Fibroblast of skin of left quadriceps (primary cell): ENCODE measurements at places on chromosomes 2 and 18.

DNA sequence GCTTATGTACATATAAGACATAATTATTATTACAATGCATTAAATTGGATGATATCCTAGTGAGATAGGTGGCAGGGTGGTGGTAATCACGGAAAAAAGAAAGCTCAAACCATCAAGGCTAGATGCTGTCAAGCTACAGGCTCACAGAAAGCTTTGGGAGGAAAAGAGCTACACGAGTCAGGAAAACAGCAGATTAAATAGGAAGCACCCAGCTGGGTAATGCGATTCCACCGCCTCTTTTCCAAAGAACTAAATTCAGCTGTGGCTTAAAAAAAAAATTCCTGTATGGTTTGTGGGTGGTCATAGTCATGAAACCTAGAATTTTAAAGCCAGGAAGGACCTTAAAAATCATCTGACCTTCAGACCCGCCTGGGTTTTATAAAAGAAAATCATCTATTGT lies 23.7 kb upstream of the PTPN4 start:
- no peak for DNase-seq

DNA sequence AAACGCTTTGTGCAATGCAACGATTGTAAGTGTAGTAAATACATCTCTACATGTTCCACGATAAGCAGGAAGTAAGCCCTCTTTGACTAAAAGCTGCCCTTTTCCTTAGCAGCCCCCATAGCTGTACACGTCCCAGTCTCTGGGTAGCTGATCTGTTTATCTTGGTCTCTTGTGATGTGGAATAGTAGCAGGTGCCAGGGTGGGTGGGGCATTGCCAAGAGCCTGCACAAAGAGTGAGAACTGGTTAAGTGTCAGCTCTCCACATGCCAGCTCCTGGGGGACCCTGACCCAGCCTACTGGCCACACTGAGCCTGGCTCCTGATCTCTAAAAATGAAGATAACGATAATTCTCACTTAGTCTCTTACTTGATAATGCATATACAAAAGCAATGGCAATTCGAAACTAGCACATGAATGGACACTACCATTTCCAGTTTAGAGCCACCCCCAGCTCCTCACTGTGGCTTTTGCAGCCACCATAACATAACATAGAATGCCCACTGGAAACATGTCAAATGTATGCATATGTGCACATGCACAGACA lies 92.3 kb downstream of the MYT1L start:
- DNase-seq = no peak

DNA sequence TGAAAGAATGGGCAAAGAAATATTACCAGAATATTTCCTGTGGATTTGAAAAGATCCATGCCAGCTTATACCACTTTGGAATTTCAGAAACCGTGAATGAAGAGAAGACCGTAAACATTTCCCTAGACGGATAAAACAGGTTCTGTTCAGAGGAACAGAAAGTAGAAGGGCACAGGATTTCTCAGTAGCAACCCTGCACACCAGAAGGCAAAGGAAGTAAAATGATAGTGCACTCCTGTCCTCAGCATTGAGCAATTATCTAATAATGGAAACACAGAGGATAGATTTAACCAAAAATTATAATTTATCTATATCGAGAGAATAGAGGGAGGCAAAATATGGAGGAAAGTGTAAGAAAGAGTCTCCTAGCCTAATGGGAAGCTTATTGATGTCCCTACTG lies 87.0 kb upstream of the ITGA6 start:
- no peak for DNase-seq

- DNase-seq = no peak
Observed at GRCh38 chr2:66445925-66446871, 11.3 kb downstream of the MEIS1 start.

DNA sequence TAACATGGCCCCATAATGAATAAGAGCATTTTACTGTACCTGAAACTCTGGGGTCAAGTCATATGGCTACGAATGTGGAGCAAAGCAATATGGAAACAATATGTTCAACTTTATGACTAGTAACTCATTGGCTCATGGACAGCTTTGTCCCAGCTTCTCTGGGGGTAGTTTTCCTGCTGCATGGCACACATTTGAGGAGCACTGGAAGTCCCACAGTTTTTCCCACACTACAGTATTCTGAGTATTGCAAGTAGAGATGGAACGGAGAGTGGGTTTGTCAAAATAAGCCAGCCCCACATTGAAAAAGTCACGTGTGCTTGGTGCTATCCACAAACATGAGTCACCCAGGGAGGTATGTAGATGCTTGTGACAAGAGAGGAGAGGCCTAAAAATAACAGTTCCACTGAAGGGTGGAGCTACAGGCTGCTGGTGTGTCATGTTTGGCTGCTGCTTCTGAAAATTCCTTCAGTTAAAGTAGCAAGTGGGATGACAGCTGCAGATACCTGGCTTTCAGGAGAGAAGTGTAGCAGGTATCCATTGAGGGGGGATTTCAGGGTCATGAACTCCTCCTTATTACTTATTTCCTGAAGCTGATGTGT lies 48.2 kb upstream of the CTAGE1 start:
- DNase-seq = peak; percentile 84

DNA sequence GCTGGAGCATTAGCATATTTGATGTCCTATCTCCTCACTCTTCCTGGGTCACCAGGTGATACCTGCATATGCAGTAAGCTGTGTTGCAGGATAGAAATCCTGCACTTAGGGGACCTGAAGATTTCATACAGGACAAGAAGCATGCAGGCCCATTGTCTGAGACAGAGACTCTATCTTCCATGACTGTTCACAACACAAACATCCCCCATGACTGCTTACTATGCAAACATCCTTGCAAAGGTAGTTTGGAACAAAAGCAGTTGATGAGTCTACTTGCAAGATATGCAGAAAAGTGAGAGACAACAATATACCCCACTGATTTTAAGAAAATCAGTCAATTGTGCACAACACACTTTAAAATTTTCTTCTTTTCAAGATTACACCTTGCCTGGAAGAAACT lies 108.6 kb upstream of the ZEB2 start:
- no peak for DNase-seq

DNA sequence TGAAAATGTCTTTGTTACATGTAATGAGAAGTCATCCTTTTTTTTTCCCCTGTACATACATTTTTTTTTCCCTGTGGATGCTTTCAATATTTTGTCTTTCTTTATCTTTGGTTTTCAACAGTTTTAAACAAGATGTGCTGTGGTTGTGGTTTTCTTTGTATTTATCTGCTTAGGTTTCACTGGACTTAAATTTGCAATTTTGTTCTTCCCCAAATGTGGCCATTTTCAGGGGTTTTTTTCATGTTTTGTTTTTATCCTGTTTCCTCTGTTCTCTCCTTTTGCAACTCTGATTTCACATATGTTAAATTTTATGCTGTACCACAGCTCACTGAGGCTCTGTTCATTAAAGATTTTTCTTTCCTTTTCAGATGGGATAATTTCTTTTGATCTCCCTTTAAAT lies 41.7 kb downstream of the GALNT1 start:
- no peak for DNase-seq

DNA sequence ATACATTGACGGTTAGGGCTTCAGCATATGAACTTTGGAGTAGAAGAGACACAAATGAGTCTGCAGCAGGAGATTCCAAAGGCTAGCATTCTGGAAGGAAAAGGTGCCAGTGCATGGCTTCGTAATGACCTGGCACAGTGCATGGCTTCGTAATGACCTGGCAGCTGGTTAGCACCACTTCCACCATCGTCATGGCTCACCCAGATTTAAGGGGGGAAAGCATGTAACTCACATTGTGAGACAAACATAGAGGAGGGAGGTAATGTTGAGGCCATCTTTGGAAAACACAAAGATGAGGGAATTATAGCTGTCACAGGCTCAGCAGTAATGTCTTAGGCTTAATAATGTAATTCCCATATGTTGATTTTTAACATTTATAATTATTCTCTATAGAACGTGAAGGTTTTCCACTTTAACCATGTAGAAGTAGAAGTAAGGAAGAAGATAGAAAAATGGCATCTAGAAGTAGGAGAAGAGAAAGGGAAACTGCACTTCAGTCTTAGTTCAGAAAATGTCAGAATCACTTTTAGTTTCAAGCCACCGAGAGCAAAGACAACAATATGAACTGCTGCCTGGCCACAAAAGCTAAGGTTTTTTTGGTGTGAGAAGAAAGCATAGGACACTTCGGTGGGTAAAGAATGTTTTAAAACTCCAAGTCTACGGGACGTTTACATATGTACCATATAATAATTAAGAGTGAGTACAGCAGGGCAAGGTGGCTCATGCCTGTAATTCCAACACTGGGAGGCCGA lies 6.8 kb upstream of the STK25 start:
- no peak for DNase-seq
